ENCODE measurements at places on chromosomes 11 and 22. TPM values are rescaled to one million over a fixed set of nuclear protein-coding genes. Genes with fewer than 3 reads are reported as not detected.

DNA sequence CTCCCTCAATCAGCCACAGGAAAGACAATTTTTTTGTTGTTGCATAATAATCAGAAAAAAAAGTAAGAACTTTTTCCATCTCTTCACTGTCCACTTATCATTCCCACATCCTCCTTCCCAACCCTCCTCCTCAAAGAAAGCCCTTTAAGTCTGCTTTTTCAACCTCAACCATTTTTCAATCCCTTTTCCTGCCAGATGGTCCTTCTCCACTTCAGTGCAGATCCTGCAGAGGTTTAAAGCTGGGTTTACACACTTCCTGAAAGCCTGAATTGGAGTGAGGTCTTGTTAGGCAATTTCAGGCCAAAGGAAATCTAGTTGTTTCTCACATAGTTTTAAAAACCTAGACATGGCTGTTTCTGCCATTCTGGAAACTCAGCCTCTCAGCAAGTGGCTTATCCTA is 78.3 kb downstream of the RPL27A start:
- H3K27me3 ChIP-seq, result no peaks in the 10 kb centered on the region
- no peak overlapping the region for H3K4me3 ChIP-seq
- DNase-seq, result no peak
- peaks cover 3% of the 10 kb centered on the region for H3K36me3 ChIP-seq

The NEFH gene
- polyA plus RNA-seq, result 0.06 TPM

The KCNJ1 gene
- 0.06 TPM for polyA plus RNA-seq

The CD248 gene
- polyA plus RNA-seq, result 0.40 TPM

The PDE2A gene
- 0.38 TPM for polyA plus RNA-seq

Data from keratinocyte (primary cell).